Activated naive CD8-positive, alpha-beta T cell treated with anti-CD3 and anti-CD28 coated beads, Interleukin-2, amount 50 U/mL, for 24 hours (primary cell): ENCODE measurements at places on chromosomes 3 and 15.

- DNase-seq, result no peak
These were observed 105.6 kb upstream of the CBLB start for GRCh38 chr3:105974381-105974780.

DNA sequence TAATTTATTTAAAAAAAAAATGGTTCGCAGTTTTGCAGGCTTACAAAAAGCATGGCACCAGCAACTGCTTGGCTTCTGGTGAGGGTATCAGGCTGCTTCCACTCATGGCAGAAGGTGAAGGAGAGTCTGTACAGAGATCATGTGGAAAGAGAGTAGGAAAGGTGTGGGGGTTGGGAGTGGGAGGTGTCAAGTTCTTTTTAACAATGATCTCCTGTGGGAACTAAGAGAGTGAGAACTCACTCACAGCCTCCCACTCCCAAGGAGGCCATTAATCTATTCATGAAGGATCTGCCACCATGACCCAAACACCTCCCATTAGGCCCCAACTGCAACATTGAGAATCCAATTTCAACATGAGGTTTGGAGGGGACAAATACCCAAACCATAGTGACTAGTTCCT lies 21.1 kb upstream of the ACTL6A start:
- no peak for DNase-seq

GRCh38 chr15:96338074-96338765 lies 7.7 kb downstream of the NR2F2 start:
- DNase-seq, result no peak

- no peak for DNase-seq
These were observed 103.3 kb downstream of the WDR76 start for GRCh38 chr15:43930079-43930478.

GRCh38 chr3:34511891-34512290 lies 713.5 kb downstream of the PDCD6IP start:
- no peak for DNase-seq

GRCh38 chr3:197428117-197428801 lies 127.5 kb downstream of the BDH1 start:
- peak; percentile 75 for DNase-seq

DNA sequence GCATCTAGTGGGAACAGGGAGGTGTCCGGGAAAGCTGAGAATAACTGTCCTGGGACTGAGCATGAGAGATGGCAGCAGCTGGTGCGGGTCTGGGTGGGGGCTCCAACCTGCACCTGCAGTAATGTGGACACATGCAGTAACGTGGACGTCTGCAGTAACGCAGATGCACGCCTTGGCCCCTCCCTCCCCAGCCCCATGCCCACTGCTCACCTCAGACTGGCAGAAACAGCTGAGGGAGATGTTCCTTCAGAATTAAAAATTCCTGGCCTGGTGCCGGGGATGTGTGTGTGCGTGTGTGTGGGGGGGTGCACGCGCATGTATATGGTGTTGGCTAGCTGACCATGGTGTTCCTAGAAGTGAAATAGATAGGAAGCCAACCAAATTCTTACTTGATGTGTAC lies 86.7 kb upstream of the OXTR start:
- no peak for DNase-seq

DNA sequence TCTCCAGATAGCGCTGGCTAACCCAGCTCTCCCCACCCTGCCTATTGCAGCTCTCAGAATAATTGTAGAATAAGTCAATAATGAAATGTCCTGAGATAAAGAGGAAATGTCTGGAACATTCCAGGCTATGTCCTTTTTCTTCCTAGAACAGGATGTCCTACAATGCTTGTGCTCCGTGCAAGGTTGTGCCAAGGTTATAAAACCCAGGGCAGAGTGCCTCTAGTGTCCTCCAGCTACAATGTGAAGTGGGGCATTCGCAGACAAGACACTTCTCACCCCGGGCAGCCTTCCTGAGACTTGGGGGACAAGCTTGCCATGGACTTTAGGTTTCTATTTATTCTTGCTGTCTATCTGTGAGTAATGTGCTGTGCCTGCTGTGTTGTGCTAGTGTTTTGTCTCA lies 900.6 kb downstream of the TUSC7 start:
- no peak for DNase-seq

GRCh38 chr15:64990168-64990470 lies 405 bp upstream of the SPG21 start:
- no peak for DNase-seq

- no peak for DNase-seq
These were observed 16.0 kb upstream of the TSEN2 start for GRCh38 chr3:12468276-12468675.

- DNase-seq, result no peak
These were observed 85.4 kb downstream of the SLC6A11 start for GRCh38 chr3:10901296-10901945.

GRCh38 chr3:144458283-144458682 lies 486.7 kb downstream of the DIPK2A start:
- DNase-seq, result no peak

DNA sequence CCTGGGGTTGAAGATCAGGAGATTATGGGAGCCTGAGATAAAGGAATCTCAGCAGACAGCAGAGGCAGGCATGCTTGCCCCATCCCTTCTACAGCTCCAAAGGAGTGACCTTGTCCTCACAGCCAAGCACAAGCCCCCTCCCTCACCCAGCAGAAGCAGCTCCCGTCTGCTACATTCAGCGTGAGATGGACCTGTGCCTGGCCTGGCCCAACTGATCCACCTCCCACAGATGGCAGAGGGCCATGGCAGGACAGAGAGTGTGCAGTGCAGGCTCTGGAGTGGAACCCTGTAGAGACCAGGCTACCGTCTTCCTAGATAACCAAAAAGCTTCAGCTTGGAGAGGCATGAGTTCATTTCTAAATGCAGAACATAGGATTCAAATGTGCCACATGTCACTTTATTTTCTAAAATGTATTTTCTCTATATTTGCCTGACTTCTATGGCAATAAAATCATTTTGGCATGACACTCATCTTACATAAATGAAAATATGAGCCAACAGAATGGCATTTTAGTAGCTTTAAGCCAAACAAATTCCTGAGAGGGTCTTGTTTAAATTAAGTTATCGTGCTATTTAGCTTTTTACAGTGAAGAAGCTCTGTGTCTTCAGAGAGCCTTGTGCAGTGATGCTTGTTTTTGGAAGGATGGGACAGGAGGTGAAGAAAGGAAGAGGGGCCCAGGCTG lies 43.7 kb downstream of the SLC12A8 start:
- no peak for DNase-seq

DNA sequence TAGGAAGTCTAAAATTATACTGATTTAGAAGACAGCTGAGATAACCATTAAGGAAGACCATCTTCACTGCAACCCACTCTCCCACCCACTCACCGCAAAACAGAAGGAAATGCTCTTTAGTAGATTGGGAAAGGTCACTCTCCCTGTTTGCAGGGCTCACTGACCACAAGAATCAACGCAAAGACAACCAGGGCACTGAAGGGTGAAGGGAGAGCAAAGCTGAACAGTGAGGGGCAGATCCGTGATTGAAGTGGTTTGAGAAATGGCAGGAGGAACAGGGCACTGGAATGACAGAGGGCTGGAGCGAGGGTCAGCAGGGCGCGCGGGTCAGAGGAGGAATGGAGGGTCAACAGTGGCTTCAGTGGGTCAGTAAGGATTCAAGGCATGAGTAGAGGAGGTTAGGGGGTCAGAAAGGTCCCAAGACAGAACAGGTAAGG lies 520 bp downstream of the MESD start:
- peak; percentile 16 for DNase-seq

DNA sequence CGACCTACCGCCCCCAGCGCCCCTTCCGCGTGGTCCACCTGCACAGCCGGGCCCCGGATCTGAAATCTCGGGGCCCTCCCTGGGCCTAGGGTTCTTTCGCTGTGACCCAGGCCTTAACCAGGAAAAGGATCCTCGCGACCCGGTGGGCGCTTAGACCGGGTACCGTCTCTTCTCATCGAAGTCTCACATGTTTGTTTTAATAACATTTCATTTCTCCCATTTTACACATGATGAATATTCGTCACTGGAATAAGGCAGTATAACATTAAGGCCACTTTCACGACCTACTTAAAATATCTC lies 277 bp upstream of the DALRD3 start:
- DNase-seq, result no peak

DNA sequence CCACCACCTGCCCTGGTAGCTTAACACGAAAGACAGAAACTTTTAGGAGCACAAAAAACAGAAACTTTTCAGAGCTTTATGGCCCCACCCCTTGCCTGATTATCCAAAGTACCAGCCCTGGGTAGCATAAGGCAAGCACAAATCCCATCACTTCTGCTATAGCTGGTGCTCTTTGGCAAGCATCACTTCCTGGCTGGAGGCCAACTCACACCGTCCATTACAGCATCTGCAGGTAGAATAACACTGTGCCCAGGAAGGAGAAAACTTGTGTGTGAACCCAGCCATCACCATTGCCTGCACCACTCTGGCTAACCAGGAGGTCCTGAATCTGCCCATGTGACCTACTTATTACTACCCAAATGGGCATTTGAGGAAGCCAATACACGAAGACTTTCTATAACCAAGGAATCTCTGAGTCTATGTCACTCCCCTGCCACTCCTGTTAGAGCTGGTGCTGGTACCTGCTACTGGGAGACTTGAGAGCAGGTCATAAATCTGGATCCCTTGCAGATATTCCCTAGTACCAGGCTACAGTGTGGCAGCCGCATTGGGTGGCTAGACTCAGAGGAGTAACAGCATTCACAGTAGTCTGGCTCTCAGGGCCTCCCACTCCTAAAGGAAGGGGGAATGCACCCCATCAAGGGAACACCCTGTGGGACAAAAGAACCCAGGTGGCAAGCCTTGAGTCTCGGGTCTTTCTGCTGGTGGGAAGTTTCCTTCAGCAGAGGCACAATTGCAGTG lies 73.3 kb upstream of the AKAP13 start:
- no peak for DNase-seq

GRCh38 chr3:29515451-29515850 lies 234.6 kb downstream of the RBMS3 start:
- no peak for DNase-seq

GRCh38 chr3:157051591-157051990 lies 108.4 kb downstream of the CCNL1 start:
- DNase-seq, result no peak

GRCh38 chr3:79406175-79406574 lies 361.6 kb downstream of the ROBO1 start:
- DNase-seq, result no peak

- no peak for DNase-seq
These were observed 18.4 kb downstream of the EMC4 start for GRCh38 chr15:34243226-34243625.

DNA sequence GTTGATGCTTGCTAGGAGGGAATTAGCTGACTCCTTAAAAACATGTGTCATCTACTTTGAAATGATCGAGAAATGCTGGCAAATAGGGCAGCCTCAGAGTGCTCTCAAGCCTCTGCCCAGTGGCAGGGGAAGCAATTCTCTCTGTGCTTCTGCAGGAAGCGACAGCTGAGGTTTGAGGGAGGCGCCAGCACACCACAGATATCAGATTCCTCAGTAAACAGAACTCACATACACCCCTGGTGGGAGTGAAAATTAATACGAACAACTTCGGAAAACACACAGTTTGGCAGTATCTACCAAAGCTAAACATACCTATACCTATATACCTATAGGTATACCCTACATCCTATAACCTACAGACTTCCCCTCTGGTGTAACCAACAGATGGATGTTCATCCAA lies 61.3 kb downstream of the NSMCE3 start:
- no peak for DNase-seq

DNA sequence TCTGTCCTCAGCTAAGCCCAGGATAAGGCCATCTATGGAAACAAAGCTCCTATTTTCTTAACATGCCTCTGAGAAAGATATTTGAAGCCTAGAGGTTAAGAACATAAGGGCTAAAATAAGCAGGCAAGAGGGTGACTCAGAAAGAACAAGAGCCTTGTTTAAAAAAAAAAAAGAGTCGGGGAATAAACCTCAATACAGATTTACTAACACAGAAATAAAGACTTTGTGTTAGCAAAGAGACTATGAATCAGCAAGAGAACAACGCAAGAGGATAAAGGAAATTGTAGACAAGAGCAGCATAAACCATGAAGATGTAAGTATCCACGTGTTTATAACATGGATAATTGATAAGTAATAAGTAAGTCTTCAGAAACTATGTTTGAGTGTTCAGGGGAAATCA lies 36.0 kb downstream of the RAB27A start:
- DNase-seq, result no peak

DNA sequence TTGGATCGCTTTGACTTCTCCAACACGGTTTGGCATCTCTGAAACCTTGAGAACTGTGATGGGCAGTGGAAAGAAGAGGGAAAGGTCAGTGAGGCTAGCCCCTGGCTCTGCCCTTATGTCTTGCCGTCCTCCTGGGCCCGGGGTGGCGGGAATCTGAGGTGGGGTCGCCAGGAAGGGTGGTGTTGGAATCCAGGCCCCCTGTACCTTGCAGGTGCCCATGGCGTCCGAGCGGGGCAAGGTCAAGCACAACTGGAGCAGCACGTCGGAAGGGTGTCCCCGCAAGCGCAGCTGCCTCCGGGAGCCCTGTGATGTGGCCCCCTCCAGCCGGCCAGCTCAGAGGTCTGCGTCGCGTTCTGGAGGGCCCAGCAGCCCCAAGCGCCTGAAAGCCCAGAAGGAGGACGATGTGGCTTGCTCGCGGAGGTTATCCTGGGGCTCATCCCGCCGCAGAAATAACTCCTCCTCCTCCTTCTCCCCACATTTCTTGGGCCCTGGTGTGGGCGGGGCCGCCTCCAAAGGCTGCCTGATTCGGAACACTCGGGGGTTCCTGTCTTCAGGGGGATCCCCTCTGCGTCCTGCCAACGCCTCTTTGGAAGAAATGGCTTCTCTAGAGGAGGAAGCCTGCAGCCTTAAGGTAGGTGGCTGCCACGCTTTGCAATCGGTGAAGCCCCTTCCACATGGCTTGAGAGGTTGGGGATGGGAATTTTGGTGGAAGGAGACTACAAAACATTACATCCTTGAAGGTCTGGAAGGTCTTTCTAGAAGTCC lies 907 bp downstream of the TATDN2 start:
- DNase-seq, result peak; percentile 83

- DNase-seq, result no peak
These were observed 2.5 kb downstream of the SNTN start for GRCh38 chr3:63654931-63655330.

- DNase-seq, result no peak
These were observed 2.4 kb downstream of the MUC4 start for GRCh38 chr3:195809291-195809785.
